ENCODE measurements at places on chromosomes 7 and 10.

GRCh38 chr7:118449797-118450567 lies 225.5 kb downstream of the ANKRD7 start:
- no peak for DNase-seq

DNA sequence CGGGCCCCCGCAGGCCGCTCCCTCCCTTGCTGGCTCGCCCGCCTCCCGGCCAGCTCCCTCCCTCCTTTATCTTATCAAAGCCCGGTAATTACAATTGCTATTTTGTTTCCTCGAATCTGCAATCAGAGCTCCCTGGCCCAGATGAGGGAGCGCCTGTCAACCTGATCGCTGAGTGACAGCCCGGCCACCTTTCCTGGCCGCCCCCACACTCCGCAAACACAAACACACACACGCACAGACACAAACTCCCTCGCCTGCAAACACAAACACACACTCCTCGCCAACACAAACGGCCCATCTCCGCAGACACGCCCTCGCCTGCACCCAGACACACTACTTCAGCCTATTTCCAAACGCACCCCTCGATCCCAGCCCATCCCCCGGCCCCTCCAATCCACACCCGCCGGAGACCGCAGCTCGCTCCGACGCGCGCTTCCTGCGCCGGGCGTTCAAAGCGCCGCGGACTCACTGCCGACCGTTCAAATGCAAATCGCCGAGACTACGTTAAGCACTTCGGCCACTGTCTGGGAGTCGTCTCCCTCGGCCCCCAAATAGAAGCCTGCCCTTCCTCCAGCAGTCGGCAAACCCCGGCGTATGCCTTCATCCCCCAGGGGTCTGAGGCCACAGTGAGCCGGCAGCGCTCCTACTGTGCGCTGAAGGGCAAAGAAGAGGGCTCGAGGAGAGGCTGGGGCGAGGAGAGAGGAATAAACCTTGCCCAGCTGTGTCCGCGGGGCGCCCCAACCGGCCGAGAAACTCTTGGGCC lies 3.0 kb upstream of the FGF8 start:
- no peak for DNase-seq

DNA sequence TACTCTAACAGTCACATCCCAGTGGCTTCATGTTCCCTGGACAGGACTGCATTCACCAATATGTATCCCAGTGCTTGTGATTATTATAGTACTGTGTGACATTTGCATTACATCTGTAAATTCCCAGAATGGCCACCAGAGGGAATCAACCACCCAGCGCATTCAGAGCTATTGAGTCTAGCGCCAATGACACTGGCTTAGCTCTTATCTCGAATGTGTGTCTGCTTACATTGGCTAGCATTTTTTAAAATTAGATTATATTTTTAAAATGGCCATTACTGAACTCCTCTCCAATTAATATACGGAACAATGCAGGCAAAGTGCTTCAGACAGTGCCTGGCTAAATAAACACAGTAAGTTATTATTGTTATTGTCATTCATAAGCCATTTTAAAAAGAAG lies 36.3 kb downstream of the TRIL start:
- no peak for DNase-seq

- DNase-seq = no peak
Observed at GRCh38 chr7:96300502-96300901, 21.4 kb downstream of the SLC25A13 start.

- DNase-seq = no peak
Observed at GRCh38 chr10:117563780-117564179, 21.2 kb downstream of the EMX2 start.

DNA sequence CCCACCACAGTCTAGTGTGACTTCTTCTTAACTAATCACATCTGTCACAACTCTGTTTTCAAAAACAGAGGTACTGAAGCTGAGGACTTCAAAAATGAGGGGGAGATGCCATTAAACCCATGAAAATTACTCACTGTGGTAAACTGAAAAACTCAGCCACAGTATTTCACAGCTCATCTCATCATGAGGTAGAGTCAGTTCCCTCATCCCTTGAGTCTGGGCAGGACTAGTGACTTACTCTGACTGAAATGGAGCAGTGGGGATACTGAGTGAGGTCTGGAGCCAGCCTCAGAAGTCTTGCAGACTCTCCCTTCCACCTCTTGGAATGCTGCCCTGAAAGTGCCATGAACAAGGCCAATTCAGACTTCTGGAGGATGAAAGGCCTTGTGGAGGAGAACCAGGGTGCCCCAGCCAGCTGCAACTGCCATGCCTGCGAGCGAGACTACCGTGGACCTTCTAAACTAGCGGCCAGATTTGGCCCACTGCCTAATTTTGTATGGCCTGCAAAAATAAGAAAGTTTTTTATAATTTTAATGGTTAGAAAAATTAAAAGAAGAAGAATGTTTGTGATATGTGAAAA lies 24.7 kb upstream of the ANKRD1 start:
- DNase-seq = no peak

DNA sequence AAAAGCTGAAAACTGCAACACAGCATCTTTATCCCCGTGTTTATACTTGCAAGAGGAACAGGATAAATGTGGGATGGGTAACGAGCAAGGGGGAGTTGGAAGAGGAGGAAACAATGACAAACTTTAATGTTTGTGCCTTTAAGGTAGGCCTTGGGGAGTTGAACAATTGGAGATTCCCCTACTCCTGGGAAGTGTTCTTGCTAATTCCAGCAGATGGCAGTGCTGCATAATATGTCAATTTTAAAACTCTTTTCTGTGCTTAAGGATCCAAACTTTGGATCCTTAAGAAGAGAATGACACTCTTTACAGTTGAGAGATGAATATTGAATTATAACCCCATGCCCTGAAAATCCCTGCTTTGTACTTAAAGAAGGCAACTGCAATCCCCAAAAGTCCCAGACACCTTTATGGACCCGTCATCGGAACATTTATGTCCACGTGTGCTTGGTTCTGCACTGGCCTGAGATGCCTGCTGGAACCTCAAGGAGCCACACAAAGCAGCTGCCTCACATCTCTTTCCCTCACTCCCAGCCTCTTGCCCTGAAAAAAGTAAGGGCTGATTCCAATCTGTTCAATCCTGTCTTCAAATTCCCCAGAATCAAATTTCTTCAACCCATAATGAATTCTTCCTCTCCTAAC lies 12.0 kb downstream of the IFIT5 start:
- DNase-seq = no peak

GRCh38 chr7:56218510-56218909 lies 102.3 kb upstream of the NUPR2 start:
- no peak for DNase-seq

- no peak for DNase-seq
Observed at GRCh38 chr10:49298671-49298982, 343 bp upstream of the C10orf71 start.

DNA sequence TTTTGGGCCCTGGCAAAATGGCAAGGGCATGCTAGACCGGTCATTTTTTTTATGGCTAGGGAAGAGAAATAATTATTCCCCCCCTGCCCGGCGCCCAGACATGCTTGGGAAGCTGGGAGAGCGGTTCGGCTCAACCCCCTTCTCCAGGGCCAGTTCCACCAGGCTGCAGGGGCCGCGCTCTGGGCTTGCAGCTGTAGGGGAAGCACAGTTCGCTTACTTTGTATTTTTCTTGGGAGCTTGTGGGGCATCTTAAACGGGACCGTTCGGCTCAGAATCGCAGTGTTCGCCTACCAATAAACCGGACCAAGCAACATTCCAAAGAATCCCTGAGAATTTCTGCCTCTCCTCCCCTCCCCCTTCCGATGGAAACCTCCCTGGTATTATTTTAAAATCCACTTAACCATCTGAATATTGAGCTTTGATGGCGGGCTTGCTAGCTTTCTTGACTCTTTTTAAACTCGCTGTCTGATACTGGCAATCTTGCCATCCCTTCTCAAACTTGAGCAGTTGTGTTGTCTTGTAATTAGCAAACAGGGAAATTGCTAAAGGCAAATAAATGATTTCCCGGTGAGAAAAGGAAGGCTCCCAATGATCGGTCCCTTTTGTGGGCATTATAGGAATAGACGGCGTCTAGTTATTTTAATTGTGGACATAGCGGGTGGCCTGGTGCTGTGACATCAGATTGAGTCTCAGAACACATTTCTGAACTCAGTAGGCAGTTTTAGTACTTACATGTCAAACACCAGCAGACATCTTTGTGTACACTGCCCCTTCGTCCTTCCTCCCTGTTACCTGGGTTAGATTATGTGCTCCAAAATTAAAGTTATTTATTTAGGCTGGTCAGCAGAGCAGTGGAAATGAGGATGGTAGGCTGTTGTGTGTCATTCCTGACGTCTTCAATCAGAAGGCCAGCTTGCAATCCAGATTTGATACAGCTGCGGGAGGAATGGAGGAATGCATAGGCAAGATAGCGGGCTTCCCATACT lies 3.4 kb downstream of the TCF7L2 start:
- DNase-seq = no peak

GRCh38 chr7:18788026-18788425 lies 292.5 kb downstream of the HDAC9 start:
- DNase-seq = no peak

- no peak for DNase-seq
Observed at GRCh38 chr10:90937645-90938258, 16.9 kb upstream of the ANKRD1 start.

DNA sequence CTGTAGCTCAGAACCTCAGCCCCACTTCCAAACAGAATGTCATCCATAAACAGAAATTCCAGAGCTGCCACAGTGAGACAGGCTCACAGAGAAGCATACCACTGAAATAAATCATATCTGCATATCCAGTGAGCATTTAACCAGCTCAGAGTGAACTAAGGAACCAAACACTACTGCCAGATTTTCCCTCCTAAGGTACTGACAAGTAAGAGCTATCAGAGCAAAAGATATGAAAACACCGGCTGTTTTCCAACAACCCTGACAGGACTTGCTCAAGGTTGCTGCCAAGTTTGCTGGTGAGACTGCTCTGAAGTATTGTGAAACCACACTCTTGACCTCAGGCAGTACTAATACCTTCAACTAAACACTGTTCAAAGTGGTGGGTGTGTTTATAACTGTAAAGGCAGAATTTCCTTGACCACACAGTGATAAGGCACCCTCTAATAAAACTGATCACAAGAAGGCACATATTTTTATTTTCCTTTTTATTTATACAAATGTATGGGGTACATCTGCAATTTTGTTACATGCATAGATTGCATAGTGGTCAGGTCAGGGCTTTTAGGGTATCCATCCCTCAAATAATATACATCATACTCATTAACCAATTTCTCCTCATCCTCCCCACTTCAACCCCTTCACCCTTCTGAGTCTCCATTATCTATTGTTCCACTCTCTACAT lies 18.3 kb downstream of the SGMS1 start:
- no peak for DNase-seq

DNA sequence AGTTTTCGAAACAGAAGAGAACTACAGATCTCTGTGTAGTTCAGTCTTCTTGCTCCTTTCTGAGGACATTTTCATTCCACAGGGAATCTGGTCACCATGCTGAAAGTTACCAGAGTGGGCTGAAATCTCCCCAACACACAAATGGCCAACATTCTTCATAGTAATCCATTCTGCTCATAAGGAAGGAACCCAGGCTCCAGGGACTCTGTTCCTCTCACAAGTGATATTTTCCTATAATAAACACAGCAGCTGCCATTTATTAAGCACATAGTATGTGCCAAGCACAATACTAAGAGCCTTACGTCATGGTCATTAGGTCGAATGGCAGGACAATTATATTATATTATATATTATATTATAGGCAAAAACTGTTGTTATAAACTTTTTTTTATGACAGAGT lies 109.8 kb downstream of the RAB11FIP2 start:
- DNase-seq = no peak

DNA sequence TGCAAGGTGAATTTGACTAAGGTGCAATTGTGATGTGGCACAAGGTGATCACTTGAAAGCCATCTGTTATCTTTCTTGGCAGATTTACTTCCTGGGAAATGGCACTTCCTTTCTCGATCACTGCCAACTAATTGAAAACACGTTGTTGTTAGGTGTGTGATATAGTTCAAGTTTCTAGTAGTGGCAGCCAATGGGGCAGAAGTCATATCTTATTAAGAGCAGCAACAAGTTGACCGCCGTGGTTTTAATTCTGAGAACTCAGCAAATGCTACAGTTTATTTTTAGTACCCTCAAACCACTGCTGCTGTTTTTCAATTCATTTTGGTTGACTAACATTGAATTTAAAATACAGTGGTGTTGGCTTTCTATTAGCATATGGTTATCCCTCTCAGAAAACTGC lies 1.6 kb downstream of the CHN2 start:
- no peak for DNase-seq

GRCh38 chr7:81181066-81181465 lies 262.2 kb upstream of the SEMA3C start:
- no peak for DNase-seq

DNA sequence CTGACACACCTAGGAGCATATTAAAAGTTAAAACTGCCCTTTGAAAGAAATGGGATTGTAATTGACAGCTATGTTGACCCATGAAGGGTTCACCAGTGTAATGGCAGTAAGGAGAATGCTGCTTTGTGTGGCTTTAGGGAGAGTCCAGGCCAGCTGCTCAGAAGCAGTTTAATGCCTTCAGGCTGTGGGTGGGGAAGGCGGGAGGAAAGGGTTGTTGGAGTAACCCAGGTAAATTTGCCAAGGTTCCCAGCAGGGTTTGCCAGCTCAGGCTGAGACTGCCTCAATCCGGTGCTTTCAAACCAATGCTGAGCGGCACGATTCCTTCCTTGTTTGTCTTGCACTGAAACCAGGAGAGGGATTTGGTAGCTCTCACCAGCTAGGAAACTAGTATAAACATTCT lies 637.2 kb downstream of the INHBA start:
- DNase-seq = no peak

DNA sequence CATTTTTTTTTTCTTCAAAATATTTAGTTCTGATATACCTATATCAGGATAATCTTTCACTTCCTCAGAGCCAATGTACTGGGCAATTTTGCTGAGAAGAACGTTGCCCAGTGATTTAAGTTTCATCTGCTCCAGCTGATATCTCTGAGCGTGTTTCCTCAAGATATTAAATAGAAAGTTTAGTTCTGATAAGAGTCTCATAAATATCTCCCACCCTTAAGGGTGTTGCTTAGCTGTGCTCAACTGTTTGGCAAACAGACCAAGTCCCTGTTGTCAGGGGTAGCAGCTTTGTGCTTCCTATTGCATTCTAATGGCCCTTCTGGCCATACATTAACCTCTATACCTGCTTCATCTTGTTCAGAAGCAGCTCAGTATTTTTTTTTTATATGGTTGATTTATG lies 84.7 kb upstream of the GPR141 start:
- no peak for DNase-seq

DNA sequence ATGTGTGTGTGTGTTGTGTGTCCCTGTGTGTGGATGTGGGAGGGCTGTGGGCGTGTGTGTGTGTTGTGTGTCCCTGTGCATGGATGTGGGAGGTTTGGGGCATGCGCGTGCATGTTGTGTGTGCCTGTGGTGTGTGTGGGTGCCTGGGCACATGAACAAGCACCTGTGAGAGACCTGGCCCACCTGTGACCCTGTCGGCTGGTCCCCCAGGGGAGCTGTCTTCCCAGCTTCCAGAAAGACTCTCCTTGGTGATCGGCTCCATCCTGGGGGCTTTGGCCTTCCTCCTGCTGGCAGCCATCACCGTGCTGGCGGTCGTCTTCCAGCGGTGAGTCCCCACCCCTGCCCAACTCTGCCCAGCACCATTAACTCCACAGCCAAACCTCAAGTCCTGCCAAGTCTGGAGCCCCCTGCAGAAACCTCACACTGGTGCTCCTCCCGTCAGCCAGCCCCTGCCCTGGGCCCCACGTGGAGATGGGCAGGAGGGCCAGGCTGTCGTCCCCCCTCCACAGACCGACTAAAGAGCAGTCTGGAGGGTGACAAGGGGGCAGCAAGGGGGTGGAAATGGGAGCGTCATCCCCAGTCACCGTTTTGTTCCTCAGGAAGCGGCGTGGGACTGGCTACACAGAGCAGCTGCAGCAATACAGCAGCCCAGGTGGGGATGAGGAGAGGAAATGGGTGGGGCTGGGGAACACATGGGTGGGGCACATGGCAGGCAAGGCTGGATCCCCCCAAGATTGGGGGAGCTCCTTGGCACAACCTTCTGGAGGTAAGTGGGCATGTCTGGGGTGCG lies 12.7 kb downstream of the EPHB6 start:
- no peak for DNase-seq
